Esophagus squamous epithelium (tissue), 5 donors: ENCODE measurements at places on chromosomes 2 and 18. TPM values are rescaled to one million over a fixed set of nuclear protein-coding genes. Genes with fewer than 3 reads are reported as not detected.

Gene ZCCHC2
- total RNA-seq: 11.3 TPM

Gene WNT10A
- 9.9 TPM for total RNA-seq

GRCh38 chr2:240921311-240921994, 15.3 kb downstream of the CROCC2 start:
- H3K4me1 ChIP-seq: peaks cover 33% of the 10 kb centered on the region
- DNase-seq: no peak
- H3K27me3 ChIP-seq: peaks cover 5% of the 10 kb centered on the region
- H3K27ac ChIP-seq: peak overlapping the region; percentile 74

DNA sequence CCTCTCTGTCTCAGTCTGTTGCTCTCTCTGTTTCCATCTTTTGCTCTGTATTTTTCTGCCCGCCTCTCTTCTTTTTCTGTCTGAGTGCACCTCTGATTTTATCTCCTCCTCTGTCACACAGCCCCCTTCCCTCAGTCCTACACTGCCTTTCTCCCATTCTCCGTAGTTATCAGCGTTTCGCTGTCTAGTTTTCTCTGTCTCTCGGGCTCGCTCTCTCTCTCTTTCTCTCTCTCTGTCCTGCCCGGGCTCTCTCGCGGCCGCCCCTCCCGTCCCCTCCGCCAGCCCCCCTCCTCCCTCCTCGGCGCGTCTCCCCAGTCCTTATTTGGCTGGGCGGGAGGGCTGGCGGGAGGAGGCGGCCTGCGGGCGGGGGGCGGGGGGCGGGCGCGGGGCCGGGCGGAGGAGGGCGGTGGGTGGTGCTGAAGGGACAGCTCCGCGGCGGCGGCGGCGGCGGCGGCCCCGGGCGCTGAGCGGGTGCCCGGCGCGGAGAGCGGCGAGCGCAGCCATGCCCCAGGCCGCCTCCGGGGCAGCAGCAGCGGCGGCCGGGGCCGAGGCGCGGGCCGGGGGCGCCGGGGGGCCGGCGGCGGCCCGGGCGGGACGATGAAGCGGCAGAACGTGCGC, at the start of gene KCNK3:
KCNK3 (plus strand) TSS at position 444 of the 618 bp plus-strand sequence; CDS start at position 598, 154 bp downstream.
- H3K4me1 ChIP-seq: peaks cover 39% of the 10 kb centered on the region
- H3K27ac ChIP-seq: peak within 1 kb of the TSS; percentile 83
- H3K27me3 ChIP-seq: no peaks in the 10 kb centered on the region
- DNase-seq: no peak
- no peaks in the 10 kb centered on the region for H3K36me3 ChIP-seq

- no peaks in the 10 kb centered on the region for H3K4me1 ChIP-seq
- no peak overlapping the region for H3K4me3 ChIP-seq
- H3K27ac ChIP-seq: no peak overlapping the region
Observed at GRCh38 chr18:48889115-48889941, 61.4 kb downstream of the SMAD7 start.

GRCh38 chr2:29459445-29460179, 344.4 kb downstream of the CLIP4 start:
- H3K4me1 ChIP-seq: no peaks in the 10 kb centered on the region
- DNase-seq: no peak
- no peak overlapping the region for H3K27ac ChIP-seq
- H3K27me3 ChIP-seq: no peaks in the 10 kb centered on the region
- no peak overlapping the region for H3K4me3 ChIP-seq
- no peaks in the 10 kb centered on the region for H3K36me3 ChIP-seq
